ENCODE measurements at places on chromosomes 13 and 19.

GRCh38 chr19:45145270-45146189 lies 15.3 kb downstream of the NKPD1 start:
- no peak for DNase-seq

DNA sequence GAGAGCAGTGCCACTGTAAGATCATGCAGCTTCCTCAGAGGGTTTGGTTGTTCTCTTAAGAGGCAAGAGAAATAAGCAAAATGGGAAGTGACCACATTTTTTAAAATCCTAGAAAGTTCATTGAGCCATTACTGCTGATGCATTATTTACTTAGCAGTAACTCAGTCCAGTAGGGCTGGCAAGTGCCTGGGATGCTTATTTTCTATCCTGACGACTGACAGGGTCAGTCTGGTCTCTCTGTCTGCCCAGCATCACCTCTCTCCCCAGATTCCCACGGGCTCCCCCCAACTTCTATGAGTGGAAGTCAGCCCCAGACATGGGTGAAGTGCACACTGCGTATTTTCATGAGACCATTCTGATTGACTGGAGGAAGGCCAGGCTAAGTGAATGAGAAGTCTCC lies 10.4 kb downstream of the SHISA2 start:
- DNase-seq = no peak

GRCh38 chr19:53982611-53983010 lies 8.8 kb upstream of the CACNG6 start:
- no peak for DNase-seq

GRCh38 chr13:112634102-112634501 lies 46.1 kb upstream of the TUBGCP3 start:
- DNase-seq = no peak

DNA sequence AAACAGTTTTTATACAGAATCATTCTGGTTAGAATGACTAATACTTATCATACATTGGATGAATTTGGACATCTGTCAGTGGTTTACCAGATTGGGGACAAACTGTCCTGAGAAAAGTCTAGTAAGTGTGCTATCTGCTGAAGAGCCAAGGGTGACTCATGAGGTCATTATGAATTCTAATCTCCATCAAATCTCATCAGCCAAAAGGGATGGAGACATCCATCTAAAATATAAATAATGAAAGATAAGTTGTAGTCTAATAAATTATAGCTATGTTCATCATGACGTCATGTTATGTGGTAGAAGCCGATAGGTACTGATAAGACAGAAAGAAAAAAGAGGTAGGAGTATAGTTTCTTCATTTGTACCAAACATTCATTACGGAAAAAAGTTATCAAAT lies 804.4 kb downstream of the PCDH9 start:
- no peak for DNase-seq

- no peak for DNase-seq
Measured at GRCh38 chr19:5857203-5858081, 6.2 kb upstream of the FUT3 start.

GRCh38 chr13:38518328-38518727 lies 168.5 kb upstream of the FREM2 start:
- no peak for DNase-seq

- no peak for DNase-seq
Measured at GRCh38 chr13:90652036-90652435, 695.5 kb upstream of the MIR17HG start.

DNA sequence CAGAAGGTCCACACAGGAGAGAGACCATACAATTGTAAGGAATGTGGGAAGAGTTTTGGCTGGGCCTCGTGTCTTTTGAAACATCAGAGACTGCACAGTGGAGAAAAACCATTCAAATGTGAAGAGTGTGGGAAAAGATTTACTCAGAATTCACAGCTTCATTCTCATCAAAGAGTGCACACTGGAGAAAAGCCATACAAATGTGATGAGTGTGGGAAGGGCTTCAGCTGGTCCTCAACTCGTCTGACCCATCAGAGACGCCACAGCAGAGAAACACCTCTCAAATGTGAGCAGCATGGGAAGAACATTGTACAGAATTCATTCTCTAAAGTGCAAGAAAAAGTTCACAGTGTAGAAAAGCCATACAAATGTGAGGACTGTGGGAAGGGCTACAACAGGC lies 5.4 kb upstream of the ZNF225 start:
- DNase-seq = no peak

DNA sequence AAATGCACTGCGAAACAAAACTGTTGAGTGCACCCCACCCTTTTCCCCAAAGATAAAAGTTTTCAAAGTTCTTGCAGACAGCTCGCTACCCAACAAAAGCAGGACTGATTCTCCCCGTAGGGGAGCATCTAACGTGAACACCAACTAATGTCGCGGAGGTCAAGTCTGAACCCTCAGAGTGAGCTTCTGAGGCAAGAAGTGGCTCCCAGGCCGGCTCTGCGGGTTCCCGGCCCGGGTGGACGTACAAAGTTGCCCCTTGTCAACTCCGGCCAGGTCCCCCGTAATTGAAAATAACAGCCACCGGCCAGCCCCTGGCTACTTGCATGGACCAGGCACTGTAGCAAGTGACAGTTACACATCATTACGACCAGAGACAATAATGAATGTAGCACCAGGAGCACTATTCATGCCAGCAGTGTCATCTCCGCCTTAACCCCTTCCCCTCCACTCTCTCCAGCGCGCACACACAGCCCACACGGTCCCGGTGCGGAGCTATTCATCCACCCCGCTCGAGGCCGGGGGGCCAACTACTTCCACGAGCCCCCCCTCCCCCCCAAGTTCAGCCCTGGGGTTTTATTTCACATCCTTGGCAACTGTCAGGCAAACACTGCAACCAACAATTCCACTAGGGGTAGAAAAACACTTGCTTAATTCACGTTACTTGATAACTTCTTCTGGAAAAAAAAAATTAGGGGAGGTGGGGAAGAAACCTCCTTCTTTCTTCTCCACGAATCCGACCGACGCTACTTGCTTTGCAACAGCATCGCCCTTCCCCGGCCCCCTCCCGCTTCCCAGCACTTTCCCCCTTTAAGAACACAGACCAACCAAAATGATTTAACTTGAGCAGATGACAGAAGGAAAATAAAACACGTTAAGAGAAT lies 1.2 kb downstream of the KLF12 start:
- peak; percentile 33 for DNase-seq

- DNase-seq = no peak
Measured at GRCh38 chr13:30877335-30877734, 28.7 kb upstream of the MEDAG start.

- DNase-seq = no peak
Measured at GRCh38 chr13:45473627-45474026, 8.9 kb downstream of the COG3 start.

DNA sequence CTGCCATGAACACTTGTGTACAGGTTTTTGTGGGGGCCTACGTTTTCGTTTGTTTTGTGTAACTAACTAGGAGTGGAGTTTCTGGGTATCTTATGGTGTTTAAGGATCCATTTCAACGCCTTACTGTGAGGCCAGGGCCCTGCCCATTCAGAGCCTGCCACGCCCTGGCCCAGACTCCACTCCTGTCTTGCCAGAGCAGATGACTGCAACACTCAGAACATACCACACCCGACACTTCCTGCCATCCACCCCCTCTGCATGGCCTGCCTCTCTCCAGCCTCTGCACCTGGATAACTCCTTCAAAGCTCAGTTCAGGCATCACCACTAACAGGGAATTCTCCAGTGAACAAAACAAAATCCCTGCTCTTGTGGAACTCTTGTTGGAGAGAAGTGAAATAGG lies 43.2 kb downstream of the RGCC start:
- no peak for DNase-seq

GRCh38 chr13:41666644-41667043 lies 209.3 kb downstream of the RGCC start:
- DNase-seq = no peak

- no peak for DNase-seq
Measured at GRCh38 chr13:76813891-76814290, 72.3 kb downstream of the KCTD12 start.

DNA sequence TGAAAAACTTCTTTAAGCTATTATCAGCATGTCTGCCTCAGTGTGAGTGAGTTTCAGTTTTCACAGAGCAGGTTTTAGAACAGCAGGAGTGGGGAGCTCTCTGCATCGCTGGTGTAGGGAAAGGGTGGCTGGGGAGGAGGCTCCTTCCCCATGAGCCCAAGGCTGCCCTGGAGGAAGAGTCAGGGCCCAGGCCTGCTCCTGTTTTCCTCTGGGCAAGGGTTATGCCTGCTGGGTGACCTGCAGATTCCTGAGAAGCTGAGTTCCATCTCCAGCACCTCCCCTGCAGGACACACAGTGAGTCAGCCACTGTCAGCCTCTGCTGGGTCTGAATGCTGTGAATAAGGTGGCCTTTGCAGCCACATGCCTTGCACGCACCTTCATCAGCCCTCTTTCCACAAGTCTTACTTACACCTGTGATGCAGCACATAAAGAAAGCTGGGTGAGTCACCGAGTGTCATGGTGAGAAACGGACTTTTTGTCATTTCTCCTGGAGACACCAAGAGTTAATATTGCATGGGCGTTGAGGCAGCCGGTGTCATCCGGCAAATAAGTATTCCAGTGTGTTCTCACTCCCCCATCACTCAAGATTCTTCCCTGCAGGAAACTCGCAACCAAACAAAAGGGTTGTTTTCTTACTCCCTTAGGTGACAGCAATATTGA lies 186.4 kb upstream of the KL start:
- no peak for DNase-seq

DNA sequence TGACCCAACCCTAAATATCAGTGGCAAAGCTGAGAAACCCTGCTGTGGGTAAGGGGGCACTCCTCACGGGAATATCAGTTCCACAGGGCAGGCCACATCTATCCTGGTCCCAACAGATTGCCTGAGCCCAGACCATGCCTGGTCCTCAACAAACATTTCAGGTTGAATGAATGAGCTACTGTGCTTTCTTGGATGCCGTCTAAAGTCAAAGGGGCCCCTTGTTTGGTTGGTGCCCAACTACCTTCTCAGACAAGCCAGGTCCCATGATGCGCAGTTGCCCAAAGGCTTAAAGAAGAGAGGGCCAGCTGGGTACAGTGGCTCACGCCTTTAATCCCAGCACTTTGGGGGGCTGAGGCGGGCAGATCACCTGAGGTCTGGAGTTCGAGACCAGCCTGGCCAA lies 2.4 kb downstream of the DPP9 start:
- DNase-seq = no peak

- DNase-seq = peak; percentile 39
Measured at GRCh38 chr13:27171244-27171826, at the start of gene USP12. Gene USP12 (minus strand): TSS chr13:27171811. CDS start chr13:27171639, 172 bp downstream.

DNA sequence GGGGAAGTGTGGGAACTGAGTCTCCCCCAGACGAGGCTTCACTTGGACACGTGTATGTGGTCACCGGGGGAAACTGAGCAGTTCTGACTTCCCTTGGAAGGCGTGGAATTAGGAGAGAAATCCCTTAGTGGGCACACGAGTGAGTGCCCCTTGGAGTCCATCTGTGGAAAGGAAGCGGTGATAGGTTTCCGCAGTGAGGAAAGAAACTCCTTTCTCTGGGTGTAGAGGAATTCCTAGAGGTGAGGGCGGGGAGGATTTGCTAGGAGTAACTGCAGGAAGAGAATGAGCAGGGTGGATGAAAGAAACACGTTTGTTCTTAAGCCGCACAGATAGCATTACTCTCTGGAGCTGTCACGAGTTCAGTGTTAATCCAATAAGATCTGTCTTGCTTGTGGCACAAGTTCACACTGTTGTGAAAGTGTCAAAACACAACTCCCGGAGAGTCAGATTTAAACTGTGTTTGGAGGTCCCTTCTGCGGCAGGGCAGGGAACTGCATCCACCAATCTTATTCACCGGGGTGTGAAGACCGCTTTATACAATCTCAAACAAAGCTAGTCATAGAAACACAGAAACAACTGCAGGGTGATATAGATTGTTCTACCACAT lies 1.2 kb downstream of the KL start:
- no peak for DNase-seq

DNA sequence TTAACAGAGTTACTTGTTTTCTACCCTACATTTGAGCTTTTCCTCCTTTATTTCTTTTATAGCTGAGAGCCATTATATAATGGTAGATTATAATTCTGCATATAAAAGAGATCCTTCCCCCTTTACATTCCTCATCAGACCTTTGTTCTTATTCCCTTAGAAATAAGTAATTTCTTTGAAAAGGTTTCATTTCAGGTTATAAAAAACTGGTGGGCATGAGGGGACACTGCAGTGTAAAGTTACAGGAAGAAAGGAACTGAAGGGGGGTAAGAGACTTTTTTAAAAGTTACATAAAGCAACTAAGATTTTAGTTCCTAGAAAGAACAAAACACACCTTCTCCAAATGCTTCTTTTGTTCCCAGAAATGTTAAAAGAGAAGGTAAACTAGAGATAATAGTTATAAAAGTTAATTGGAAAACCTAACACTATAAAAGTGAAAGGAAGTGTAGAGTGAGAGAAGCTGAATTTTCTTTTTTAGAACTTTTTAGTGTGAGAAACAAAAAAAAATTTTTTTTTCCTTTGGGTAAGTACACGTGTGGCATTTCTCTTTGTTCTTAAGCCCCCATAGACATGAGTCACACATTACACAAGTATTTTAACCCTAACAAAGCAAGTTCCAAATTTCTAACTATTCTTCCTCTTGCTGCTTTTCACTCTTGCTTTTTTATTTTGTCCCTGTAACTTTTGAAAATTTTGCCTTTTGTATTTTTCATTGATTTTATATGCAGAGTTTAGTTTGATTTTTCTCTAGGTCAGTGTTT lies 106.4 kb upstream of the MLNR start:
- DNase-seq = no peak

DNA sequence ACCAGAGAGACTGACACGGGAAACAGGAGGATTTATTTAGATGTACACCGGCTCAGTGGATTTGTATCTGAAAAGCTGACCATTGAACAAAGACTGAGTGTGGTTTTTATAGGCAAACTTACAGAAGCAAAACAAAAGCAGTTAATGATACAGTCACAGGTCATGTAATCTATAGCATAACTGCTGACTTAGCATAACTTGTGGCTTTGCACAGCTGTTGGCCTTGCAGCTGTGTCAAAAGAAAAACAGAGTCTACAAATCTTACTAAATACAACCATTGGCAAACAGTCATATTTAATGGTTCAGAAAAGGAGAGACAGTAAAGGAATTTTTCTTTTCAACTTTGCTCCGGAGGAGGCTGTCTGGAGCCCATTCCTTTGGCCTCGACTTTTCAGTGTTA lies 2.3 kb upstream of the ILF3 start:
- DNase-seq = no peak

GRCh38 chr13:106291006-106291405 lies 244.5 kb downstream of the EFNB2 start:
- no peak for DNase-seq

- DNase-seq = no peak
Measured at GRCh38 chr19:44754750-44755080, 6.2 kb downstream of the BCL3 start.

- DNase-seq = peak; percentile 80
Measured at GRCh38 chr13:77696879-77697216, 639 bp upstream of the SLAIN1 start.

- DNase-seq = no peak
Measured at GRCh38 chr19:3024870-3025548, 4.1 kb downstream of the TLE2 start.

DNA sequence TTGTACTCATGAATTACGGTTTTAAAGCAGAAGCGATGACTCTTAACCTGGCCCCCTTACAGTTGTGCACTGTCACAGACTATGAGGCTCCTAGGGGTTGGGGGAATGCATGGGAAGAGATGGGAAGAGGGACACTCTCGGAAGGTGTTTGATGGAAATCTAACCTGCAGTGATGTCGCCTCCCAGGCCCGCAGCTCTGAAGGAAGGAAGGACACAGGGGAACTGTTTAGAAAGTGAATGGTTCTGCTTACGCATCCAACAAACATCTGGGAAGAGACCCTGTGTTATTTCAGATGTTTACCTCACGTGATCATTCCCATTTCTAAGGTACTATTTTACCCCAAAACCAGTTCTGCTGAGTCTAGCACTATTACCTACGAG lies 48.0 kb upstream of the SLC7A9 start:
- DNase-seq = no peak

All from NCI-H1092 treated with DMSO at 0.1 percent for 48 hours (cell line).